ENCODE measurements at places on chromosomes 11 and 22.

DNA sequence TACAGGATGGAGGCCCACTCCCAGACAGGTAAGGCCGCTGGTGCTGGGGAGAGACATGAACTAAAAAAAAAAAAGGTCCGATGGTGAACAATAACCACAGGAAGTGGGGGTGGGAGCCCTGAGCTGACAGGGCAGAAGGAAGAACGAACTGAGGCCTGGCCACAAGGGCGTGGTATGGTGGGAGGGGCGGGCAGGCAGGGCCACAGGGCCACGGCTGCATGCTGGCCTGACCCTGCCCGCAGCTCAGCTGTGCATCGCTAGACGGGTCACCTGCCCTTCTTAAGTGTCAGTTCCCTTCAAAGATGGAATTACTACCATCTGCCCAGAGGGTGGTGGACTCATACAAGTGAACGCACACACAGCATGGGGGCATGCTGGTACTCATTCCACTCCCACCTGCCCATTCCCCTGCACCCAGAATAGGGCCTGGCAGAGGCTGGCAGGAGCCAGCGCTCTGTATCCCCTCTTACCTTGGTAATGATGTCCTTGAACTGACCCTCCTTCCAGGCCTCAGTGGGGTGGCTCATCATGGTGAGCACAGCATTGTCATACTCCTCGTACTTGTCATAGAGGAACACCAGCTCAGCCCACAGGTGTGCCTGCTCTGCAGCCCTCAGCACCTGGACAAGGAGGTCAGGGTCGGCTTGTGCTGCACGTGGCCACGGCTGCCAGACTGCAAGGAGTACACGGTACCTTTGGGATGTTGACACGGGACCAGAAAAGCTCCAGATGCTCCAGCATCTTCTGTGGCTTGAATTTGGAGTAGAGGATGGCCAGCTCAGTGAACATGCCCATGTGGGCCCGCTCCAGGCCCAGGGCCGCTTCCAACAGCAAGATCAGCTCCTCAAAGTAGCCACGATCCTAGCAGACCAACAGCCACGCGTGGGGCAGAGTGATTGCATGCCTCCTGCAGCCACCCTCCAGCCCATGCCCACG, 17.5 kb upstream of the SLC25A1 start:
- DNase-seq, result no peak

GRCh38 chr11:43933608-43934551, 8.6 kb upstream of the C11orf96 start:
- no peak for DNase-seq

DNA sequence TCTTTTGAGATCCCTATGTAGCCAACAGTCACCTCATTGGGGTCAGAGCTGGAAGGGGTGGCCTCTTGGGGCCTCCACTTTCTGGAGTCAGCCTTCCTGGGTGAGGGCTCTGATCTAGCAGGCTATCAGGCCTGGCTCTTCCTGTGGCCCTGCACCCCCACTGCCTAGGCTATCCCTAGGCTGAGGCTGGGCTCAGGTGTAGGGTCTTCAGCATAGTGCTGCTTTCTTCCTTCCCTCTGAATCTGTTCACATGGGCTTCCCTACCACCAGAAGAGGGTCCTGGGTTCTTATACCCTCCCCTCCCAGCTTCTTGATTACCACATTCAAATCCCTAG, 456 bp upstream of the SPI1 start:
- DNase-seq, result no peak

- DNase-seq, result peak; percentile 73
Measured at GRCh38 chr11:117817368-117818040, 7.0 kb downstream of the FXYD2 start.

GRCh38 chr11:114058026-114058706, 1.3 kb upstream of the ZBTB16 start:
- no peak for DNase-seq

DNA sequence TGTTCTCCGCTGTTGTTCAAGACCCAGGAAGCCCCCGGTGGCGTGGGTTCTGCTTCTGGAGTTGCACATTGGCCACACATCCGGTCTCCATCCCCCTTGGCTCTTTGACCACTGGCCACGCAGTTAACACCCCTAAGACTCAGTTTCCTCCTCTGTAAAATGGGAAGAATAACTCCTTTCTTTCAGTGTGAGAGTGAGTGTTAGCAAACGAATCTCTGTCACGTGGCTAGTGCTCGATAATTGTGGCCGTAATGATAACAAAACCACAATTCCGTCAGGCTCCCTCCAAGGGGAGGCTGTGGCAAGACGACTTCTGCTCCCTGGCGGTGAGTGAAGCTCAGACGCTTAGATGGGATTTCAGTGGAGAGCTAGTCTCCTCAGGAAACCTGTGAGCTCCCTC, 315.2 kb upstream of the B3GAT1 start:
- peak; percentile 77 for DNase-seq

DNA sequence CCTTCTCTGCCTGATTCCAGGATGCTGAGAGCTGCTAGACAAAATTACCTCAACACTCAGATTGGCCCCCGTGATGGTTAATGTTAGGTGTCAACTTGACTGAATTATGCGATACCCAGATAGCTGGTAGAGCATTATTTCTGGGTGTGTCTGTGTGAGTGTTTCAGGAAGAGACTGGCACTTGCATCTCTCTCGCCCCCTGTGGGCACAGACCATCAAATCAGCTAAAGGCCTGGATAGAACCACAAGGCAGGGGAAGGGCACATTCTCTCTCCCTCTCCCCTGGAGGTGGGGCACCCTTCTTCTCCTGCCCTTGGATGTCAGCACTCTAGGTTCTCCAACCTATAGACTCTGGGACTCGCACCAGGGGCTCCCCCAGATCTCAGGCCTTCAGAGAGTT, 79.7 kb downstream of the KIRREL3 start:
- DNase-seq, result no peak

- DNase-seq, result no peak
Measured at GRCh38 chr22:24426436-24426835, 963 bp upstream of the ADORA2A start.

GRCh38 chr11:83649528-83649855, 363.3 kb upstream of the CCDC90B start:
- no peak for DNase-seq

DNA sequence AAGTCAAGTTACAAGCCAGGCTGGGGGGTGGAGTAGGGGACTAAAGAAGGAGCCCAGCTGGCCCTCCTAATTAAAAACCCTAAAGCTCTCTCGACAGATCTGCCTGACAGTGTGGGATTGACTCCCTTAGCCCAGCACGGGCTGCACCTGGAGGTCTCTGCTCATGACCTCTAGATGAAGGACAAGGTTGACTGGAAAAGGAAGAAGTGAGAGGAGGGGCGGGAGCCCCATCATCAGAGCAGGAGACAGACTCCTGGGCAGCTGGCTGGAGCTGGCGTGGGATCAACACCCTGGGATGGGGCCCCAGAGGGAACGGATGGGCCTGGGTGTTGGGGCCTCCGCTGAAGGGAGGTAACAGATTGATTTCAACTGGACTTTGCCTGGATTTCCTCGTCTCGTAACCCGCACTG, 46.1 kb downstream of the RPUSD4 start:
- DNase-seq, result no peak

DNA sequence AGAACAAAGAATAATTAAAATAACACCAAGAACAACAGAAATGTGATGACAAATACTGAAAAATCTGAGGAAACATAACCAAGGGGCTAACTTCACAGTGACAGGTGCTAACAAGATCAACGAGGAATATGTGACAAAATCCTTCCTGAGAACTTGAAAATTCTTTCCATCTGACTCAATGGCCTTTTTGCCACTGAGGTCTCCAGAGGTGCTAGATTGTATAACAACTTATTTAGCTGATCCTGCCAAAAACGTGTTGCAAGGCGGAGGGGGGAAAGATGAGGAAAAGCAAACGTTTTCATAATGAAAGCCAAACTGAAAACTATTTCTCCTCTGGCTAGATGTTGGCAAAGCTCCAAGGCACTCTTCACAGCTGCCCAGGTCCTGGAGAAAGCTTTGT, 364.5 kb downstream of the NTM start:
- DNase-seq, result no peak

- DNase-seq, result no peak
Measured at GRCh38 chr11:4064278-4064955, 30.2 kb upstream of the RRM1 start.

DNA sequence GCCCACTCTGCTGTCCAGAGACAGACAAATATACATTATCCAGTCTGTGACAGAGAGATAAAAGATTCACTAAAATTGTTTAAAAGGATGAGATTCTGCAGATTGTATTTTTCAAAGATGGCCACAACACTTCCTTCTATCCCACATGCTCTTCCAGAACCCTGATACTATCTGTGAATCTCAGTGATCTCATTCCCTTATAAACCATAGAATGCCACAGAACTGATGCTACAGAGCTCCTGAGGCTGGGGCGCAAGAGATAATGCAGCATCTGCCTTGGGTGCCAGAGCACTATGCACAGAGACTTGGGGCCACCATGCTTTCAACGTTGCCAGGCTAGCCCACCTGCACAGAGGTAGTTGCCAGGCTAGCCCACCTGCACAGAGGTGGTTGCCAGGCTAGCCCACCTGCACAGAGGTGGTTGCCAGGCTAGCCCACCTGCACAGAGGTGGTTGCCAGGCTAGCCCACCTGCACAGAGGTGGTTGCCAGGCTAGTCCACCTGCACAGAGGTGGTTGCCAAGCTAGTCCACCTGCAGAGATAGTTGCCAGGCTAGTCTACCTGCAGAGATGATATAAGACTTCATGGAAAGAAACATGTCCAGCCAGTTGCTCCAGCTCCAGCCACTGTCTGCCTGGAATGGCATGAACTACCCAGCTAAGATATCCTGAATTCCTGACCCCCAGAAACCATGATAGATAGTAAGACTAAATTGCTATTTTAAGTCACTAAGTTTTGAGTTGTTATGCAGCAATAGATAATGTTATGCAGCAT, 17.6 kb upstream of the SEPTIN5 start:
- no peak for DNase-seq

DNA sequence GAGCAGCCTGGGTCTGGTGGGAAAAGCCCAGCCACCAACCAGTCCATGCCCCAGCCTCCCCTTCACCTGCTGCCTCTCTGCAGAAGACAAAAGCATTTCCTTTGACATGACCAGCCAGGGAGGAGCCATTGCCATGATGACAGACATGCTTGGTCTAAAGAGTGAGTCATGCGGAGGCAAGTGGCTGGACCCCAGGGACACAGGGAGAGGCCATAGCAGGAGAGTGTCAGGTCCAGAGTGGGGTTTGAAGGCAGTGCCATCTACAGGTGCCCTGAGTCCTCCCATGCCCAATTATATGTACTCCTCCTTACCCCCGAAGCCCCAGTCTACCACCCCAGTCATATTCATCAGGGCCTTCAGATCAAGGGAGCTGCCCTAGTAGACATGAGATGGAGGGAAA, 67.4 kb downstream of the SCN3B start:
- DNase-seq, result no peak

- no peak for DNase-seq
Measured at GRCh38 chr11:115396533-115396932, 107.7 kb downstream of the CADM1 start.

- DNase-seq, result peak; percentile 42
Measured at GRCh38 chr11:67289651-67290479, 762 bp downstream of the ANKRD13D start.
